ENCODE measurements at places on chromosomes 11 and 22.

DNA sequence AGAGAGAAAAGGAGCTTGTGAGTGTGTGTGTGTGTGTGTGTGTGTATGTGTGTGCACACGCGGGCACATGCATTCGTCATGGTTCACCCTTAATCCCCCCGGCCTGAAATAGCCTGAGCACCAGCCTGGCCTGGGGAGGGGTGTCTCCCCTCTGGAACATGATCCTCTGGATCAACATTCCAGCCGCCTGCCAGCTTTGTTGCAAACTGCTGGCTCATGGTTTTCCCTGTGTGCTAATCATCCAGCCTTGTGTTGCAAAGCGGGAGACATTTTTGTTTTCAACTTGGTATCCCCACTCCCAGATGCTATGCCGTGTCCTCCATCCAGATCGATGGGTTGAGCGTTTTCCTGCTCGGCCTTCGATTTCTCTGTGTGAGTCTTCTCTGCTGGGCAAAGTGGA is 94.3 kb downstream of the FEZ1 start:
- DNase-seq, result no peak

DNA sequence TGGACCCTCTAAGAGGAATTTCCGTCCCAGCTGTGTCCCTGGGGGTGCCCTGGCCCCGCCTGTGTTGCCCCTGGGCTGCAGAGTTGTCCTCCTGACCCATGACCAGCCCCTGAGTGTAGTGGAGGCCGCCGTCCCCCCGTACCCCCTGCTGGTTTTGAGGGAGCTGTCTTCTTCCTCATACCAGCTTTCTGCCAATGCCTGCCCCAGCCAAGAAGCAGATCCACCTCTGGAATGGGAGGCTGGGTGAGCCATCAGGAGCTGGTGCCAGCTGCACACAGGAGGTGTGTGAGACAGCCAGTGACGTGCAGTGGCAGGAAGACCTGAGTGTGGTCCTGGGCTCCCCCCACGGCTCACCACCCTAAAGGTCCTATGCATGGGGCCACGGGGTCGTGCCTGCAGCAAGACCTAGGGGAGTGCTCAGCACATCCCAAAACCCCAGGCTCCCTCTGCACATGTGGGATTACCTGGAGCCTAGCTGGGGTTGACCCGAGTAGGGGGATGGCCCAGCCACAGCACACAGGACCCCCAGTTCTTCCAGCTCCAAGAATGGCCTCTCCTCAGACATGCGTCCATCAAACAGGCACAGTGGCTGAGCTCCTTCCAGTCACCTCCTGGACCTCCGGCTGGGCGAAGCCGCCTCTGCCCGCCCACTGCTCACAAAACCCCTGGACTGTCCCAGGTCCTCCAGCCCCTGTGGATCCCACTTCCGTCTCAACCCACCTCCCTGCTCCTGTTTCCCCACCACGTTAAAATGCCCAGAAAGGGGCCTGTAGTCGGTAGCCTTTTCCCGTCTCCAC is 647.6 kb downstream of the BRD1 start:
- no peak for DNase-seq

DNA sequence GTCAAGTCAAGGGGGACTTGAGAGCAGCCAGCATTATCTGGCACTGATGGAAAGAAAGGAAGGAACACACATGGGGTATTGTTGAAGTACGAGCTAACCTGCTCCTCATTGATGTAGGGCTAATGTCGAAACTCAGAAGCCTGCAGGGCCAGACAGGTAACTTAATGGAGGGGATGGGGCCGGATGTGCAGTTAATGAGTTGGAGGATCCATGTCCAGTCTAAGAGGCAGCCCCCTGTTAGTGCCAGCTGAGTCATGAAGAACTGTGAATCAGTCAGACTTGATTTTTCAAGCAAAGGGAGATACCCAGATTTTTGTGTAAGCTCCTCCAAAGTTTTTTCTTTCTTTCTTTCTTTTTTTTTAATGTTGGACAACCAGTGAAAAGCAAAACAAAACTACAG is 65.6 kb downstream of the CECR2 start:
- DNase-seq, result no peak

- DNase-seq, result no peak
Observed at GRCh38 chr11:32426192-32426591, 9.1 kb downstream of the WT1 start.

GRCh38 chr11:11229647-11230046 is 123.4 kb downstream of the CSNK2A3 start:
- DNase-seq, result no peak

GRCh38 chr11:21564095-21564494 is 628.8 kb upstream of the ANO5 start:
- DNase-seq, result no peak

DNA sequence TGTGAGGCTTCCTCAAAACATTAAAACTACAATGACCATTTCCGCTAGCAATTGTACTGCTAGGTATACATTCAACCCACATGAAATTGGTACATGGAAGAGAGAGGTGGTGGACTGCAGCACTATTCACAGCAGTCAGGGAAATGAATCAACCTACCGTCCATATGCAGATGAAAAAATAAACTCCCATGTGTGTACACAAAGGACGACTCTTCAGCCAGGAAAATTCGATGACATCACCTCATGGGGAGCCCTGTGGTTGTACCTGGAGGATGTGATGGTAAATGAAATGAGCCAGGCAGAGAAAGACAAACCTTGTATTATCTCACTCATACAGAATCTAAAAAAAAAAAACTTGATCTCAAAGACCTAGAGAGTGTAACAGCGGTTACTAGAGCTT is 23.3 kb downstream of the RFPL3 start:
- no peak for DNase-seq

GRCh38 chr11:68532727-68533369 is 72.3 kb downstream of the PPP6R3 start:
- DNase-seq, result no peak

DNA sequence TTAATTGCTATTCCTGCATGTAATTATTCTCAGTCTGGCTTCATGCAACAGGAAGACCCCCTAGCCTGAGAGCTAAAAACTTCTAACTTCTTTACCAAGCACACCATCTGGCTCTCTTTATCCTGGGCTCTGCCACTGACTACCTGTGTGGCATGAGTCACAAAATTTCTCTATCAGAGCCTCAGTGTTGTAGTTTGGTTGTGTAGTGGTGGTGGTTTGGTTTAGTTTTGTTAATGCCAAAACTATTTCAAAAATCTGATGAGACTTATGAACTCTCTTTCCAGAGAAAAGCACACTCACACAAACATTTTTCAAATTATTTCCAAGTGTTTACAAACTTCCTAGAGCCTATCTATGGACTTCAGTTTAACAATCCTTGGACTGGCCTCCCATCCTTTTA is 7.5 kb upstream of the IL17RA start:
- no peak for DNase-seq

GRCh38 chr11:17865765-17866428 is 131.3 kb downstream of the KCNC1 start:
- DNase-seq, result no peak

DNA sequence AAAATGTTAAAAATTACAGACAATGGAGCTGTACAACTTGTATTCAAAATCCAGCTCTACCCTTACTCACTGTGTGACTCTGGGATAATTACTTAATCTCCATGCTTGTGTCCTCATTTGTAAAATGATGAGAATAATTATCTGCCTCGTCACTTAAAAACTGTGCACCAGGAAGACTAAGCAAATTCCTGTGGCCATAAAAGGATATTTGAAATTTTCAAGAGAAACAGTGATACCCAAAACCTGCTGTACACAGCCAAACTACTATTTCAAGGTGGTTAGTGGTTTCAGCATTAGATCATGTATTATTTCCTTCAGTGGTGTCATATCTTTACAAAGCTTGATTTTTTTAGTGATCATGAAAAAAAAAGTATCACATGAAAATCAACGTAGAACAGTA is 136.9 kb downstream of the METTL15 start:
- no peak for DNase-seq

DNA sequence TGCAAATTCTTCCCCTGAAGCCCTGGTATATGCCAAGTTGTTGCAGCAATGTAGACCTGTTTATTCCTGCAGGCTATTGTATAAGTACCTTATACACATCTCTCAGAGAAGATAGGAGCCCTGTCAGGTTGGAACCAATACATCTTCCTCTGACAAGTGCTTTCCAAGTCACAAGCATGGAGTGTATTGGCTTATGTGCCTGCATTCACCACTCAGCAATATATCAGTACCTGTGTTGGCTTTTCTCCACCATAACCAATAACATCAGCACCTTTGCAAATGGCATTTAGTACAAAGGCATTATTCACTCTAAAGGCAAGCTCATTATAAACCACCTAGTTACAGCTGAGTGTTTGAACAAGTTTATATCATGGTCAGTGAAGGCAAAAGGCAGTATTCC is 611.7 kb upstream of the CNTN5 start:
- DNase-seq, result no peak

DNA sequence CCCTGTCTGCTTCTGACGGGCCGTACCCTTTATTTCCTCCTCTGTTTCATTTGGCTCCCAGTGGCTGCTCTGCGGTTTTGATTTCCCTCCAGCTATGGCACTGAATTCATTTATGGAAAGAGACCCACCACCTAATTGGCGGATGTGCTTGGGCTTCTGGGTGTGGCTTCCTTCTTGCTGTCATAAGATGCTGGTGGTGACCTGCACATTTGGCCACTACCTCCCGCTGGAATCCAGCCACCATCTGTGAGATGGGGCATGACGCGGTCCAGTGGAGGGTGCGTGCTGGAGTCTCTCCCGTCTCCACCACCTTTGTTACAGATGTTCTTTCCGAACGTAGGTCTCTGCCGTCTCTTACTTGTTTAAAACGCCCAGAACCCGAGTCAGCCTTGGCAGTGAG is 47.7 kb upstream of the FADD start:
- DNase-seq, result no peak

GRCh38 chr11:100247704-100248103 is 439.4 kb upstream of the ARHGAP42 start:
- no peak for DNase-seq

GRCh38 chr11:13924801-13925327 is 37.7 kb upstream of the SPON1 start:
- DNase-seq, result no peak

- no peak for DNase-seq
Observed at GRCh38 chr11:17581036-17581731, 34.1 kb downstream of the OTOG start.

DNA sequence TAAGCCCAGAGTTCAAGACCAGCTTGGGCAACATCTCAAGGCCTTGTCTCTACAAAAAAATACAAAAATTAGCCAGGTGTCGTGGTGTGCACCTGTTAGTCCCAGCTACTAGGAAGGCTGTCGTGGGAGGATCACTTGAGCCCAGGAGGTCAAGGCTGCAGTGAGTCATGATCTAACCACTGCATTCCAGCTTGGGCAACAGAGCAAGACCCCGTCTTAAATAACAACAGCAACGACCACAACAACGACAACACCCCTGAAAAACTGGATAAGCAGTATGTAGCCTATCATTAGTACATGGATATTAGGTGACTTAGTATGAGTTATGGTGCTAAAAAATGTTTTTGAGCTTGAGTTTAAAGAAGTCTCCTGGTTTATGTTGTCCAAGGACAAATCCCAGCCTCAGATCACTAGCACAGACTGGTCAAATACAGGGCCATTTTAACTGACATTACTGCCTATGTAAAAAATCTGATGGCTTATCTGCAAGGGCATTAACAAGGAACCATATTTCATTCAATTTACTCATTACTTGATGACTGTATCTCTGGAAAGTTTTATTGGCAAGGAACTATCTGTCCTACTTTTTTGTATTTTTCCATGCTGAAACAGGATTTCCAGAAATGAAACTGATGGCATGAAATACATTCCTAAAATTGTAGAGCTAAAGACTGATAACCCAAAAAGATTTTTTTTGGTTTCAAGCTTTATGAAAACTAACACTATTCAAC is 23.4 kb downstream of the C2CD3 start:
- DNase-seq, result no peak

GRCh38 chr11:119964136-119965025 is 173.5 kb downstream of the TRIM29 start:
- DNase-seq, result no peak

DNA sequence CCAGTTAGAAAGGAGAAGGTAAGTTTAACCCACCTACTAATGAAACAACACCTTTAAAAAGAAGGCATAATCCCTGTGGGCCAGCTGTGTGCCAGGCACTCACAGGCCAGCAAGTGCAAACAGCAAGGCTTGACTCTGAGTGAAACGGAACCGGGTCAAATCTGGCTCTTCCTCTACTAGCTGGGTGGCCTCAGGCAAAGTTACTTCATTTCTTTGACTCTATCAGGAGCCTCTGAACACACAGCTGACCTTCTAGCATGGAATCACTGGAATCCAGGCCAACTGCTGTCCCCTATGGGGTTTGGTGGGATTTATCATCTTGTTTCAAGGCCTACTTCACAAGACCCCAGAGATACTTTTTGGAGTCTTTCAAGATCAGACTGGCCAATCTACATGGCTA is 3.3 kb downstream of the RAB38 start:
- DNase-seq, result no peak

DNA sequence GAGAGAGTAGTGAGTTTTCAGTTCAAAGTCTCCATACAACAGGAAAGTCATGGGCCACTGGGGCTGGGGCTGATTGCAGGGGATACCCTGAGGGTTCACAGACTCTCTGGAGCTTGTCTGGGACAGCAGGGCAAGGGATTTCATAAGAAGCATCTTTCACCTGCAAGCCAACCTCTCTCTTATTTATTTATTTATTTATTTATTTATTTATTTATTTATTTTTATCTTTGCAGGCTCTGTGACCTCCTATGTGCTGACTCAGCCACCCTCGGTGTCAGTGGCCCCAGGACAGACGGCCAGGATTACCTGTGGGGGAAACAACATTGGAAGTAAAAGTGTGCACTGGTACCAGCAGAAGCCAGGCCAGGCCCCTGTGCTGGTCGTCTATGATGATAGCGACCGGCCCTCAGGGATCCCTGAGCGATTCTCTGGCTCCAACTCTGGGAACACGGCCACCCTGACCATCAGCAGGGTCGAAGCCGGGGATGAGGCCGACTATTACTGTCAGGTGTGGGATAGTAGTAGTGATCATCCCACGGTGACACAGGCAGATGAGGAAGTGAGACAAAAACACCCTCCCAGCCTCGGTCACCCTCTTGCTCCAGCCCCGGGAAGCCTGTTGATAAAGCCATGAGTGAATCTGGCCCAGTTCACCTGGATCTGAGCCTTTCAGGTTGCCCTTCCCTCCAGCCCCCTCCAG is 68.4 kb downstream of the GGTLC2 start:
- DNase-seq, result no peak

GRCh38 chr22:49607821-49608220 is 219.9 kb downstream of the BRD1 start:
- DNase-seq, result no peak

- no peak for DNase-seq
Observed at GRCh38 chr11:71504531-71504930, 22.5 kb upstream of the KRTAP5-7 start.

DNA sequence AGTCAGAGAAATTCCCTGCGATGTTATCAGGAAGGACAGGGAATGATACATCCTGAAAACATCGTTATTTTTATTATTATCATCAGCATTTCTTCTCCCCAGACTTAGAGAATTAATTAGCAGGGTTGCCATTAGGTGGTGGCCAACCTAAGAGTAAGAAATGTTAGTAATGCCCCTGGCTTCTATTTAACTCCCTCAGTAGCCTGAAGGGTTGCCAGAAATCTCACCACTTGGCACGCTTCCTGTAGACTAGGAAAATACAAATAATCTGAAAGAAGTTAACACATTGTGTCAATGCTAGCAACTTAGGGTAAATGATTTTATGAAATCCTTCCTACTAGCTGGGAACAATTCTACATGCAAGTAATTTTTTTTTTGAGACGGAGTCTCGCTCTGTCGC is 45.5 kb downstream of the ENDOD1 start:
- DNase-seq, result no peak

Data from stimulated activated CD4-positive, alpha-beta T cell treated with anti-CD3 and anti-CD28 coated beads, Interleukin-12 subunit alpha, Interleukin-12 subunit beta, amount 100 ng/mL, for 4 hours (primary cell).